ENCODE measurements at places on chromosomes 3 and 15.

GRCh38 chr3:137693791-137694190 lies 70.3 kb upstream of the SOX14 start:
- DNase-seq: no peak

- no peak for DNase-seq
These were observed 56.5 kb downstream of the CLDN1 start for GRCh38 chr3:190265796-190266195.

GRCh38 chr3:154121701-154122551 lies 736 bp downstream of the ARHGEF26 start:
- DNase-seq: no peak

GRCh38 chr15:60384053-60384452 lies 13.7 kb downstream of the ANXA2 start:
- no peak for DNase-seq

DNA sequence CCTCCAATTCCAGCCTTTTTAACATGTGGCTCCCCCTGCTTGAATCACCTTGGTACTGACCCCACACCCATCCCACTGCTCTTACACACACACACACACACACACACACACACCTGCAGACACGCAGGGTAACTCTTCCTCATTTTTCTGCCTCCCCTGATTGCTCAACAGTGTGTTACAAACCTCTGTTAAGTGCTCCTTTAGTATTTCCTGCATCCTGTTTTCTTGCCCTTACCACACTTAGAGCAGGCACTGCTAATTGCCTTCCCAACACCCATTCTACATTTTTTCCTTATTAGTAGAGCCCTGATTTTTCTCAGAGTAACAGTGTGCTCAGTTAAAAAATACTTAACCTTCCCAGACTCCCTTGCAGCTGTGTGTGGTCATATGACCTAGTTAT lies 184.0 kb downstream of the EBLN2 start:
- no peak for DNase-seq

DNA sequence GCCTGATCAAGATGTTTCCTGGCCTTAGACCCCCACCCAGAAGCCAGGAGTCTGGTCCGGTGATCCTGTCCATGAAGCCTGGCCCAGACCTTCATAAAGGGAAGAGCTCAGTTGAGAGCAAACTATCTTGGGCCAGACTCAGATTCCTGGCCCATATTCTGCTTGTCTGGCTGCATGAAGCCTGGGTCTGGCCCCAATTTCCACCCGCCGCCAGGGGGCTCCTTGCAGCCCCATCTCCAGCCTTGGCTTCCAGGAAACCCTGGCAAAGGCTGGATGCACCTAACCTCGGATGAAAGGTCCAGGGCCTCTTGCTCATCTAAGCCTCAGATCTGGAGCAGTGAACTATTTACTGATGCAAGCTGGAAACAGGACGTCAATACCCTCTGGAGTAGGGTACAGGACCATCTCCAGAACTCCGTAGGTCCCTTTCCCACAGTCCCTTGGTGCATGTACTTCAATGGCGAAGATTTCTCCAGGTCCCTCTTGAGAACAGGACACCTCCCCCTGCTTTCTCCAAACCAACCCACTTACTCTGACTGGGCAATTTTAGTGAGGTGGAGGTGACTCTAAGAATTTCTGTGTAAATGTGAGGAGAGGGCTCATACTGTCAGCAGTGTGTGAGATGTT lies 5.6 kb downstream of the FOXL2 start:
- no peak for DNase-seq

DNA sequence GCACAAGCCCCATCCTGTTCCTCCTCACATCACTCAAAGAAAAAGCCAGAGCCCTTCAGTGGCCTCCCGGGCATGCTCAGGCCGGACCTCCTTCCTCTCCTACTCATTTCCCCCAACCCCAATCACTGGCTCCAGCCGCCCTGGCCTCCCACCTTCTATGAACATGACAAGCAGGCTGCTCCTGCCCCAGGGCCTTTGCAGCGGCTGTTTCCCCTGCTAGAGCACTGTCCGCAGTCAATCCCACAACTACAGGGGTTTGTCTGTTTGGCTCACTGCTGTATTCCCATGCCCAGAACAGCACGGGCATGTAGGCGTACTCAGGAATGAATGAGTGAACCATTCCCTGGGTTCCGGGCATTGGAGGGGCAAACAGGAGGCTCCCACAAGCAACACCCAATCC lies 139.8 kb upstream of the PRR20G start:
- no peak for DNase-seq

DNA sequence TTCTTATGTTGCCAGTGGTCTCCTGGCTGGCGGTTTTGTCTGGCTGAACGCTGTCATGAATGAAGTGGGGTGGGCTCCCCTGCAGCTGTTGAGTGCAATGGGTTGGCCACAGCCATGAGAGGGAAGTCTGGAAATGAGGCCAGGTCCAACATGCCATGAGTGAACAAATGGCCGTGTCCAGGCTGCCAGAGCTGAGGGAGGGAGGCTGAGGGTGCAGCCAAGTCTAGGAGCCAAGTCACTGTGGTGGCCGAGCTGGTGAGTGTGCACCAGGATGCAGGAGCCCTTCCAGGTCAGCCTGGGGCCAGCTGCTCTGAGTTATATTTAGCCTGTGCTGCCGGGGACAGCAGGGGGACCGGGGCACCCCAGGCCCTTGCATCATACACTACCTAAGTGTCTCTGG lies 24.7 kb upstream of the PRR23E start:
- DNase-seq: no peak

DNA sequence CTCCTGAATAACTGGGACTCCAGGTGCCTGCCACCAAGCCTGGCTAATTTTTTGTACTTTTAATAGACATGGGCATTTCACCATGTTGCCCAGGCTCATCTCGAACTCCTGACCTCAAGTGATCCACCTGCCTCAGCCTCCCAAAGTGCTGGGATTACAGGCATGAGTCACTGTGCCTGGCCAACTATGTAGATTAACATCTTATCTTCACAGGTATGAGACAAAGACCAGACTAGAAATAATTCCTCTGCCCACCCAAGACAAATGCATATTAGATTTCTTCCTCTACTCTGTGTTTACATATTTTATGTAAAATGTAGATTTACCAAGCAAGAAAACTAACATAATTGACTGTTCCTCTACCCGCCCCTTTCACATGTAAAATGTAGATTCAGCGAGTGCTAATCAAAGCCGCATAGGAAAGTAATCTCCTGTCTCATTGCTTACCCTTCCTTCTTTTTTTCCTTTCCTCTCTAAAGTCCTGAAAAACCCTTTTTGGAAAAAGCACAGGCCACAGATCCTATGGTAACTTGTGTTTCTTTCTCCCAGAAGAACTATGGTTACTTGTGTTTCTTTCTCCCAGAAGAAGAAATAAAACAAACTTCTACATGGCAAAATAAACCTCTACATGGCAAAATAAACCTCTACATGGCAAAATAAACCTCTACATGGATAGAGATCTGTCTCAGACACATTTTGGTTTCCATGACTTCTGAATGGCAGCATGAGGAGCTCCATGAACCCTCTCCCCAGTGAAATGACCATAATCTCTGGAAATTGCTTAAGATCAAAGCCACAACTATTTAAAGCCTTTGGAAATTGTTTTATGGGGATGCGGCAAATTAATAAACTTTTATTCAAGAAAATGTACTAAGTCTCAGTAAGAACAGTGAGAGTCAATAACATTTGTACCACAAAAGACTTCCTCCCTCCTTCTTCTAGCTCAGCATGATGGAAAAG lies 9.1 kb upstream of the ABHD2 start:
- no peak for DNase-seq

GRCh38 chr15:60704129-60704528 lies 225.2 kb upstream of the ICE2 start:
- no peak for DNase-seq

GRCh38 chr15:38650384-38650783 lies 85.8 kb upstream of the RASGRP1 start:
- no peak for DNase-seq

- no peak for DNase-seq
These were observed 1.2 kb downstream of the IL20RB start for GRCh38 chr3:136958939-136959338.

DNA sequence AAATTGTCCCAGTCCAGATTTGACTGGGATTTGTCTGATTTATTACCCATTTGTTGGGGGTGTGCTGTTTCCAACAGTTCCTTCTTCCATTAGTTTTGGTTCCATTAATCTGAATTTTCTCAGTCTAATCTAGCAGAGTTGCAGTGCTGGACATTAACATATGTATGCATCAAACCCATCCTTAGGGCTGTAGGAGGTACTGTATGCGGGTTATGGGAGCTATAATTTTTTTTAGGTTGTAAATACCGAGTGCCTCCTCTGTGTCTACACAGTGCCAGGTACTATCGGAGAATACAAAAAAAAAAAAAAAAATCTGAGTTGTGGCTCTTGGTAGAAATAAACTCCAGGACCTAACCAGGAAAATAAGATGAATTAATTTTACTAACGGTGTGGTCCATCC lies 133.8 kb downstream of the LIPC start:
- DNase-seq: no peak

DNA sequence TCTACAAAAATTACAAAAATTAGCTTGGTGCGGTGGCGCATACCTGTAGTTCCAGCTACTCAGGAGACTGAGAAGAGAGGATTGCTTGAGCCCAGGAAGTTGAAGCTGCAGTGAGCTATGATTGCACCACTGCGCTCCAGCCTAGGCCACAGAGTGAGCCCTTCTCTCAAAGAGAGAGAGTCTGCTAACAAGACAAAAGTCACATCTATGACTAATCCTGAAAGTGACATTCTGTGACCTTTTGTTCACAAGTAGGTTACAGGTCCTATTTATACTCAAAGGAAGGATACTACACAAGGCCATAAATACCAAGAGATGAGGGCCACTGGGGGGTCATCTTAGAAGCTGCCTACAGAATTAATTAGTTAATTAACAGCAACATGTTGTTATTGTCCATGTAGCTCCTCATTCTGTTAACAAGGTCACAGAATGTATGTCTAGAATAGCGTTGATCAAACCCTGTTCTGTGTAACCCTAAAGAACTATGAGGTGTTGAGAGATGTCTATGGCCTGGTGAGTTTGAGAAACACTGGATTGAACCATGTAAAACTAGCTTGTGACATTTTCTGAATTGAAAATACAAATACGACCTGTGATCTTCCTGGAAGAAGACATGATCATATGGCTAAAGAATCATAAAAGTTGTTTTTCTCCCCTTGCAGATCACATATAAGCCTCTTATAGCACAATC lies 97.0 kb downstream of the SAMMSON start:
- no peak for DNase-seq

GRCh38 chr3:190070622-190071347 lies 49.9 kb downstream of the P3H2 start:
- no peak for DNase-seq

GRCh38 chr3:78204977-78205376 lies 1165.1 kb downstream of the ROBO2 start:
- no peak for DNase-seq

GRCh38 chr3:187454085-187454815 lies 86.1 kb downstream of the RTP4 start:
- no peak for DNase-seq

DNA sequence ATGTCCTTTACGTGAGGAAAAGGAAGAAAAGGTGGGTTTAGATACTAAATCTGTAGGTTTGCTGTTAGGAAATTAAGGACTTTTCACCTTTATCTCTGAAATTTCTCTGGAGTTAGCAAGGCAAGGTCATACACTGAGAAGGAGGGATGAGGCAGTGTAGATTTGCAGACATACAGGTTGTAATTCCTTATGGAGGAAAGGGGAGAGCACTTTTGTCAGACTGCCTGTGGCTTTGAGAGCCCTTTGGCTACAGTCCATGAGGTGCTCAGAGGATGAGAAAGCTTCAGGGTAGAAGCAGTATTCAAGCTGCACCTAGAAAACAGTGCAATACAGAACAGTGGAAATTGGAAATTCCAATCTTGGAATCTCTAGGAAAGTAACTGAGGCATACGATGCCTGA lies 8.3 kb downstream of the RPL14 start:
- no peak for DNase-seq

DNA sequence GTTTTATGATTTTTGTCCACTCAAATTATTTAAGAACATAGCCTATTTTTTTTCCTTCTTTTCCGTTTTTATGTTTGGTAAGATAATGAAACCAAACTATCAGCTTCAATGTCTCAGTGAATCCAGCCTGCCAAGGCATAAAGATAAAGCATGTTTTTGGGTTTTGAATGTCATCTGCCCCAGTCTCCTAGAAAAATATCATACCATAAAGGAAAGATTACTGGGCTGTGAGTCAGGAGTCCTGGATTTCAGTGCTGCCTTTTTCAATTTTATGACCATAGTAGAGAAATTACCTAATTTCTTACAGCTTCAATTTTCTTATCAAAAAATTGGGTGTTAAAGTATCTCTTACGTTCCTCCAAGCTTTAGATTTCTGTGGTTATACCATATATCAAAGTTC lies 87.5 kb downstream of the GAP43 start:
- DNase-seq: no peak

DNA sequence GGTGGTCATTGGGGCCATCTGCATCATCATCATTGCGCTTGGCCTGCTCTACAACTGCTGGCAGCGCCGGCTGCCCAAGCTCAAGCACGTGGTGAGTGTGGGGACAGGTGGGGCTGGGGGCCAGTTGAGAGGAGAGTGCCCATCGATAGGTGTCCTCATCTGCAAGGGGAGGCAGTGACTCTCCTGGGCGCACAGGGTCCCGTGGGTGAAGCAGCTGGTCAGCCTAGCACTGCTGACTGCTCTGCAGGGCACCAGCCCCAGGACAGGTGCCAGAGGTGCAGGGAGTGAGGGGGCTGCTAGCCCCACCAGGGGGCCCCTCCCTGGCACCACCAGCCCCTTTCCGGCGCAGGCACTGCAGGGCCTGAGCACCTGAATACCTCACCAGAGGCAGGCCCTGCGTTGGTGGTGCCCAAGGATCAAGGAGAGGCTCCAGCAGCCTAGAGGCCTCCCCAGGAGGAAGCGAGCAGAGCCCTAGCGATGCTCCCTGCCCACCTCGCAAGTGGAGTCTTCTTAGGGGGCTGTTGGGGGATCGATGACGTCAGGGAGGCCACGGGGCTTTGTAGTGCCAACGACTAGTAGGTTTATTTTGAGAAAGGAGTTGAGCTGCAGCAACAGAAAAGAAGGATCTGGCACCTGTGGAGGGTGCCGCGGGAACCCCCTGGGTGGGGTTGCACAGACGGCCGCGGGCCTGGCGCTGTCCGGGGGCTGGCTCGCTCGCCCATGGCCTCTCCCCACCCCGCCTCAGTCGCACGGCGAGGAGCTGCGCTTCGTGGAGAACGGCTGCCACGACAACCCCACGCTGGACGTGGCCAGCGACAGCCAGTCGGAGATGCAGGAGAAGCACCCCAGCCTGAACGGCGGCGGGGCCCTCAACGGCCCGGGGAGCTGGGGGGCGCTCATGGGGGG lies 976 bp upstream of the ABTB1 start:
- no peak for DNase-seq

DNA sequence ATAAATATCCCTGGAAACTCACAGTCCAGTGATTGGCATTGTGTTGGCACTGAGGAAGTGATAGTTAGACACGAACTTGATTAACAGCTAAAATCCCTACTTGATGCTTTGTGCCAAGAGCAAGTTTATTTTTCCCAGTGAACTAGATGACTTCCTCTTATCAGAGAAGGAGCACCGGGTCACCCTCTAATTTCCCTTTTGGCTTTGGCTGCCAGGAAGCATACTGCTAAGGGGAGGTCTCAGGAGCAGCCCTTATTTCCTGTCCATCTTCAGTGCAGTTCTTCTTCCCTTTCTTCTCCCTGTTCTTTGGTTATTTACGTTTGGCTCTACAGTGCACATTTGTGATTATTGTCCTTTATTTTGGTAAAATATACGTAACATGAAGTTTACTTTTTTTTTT lies 13.0 kb downstream of the FBLN2 start:
- no peak for DNase-seq

Measured in amygdala (tissue), 56 donors.